ELF-1 (cell line): ENCODE measurements at places on chromosomes 4 and X.
A peak's percentile ranks its signal among the peaks of the same experiment; 100 is the strongest.

- peak; percentile 60 for DNase-seq
These were observed 177.0 kb downstream of the CAMK2D start for GRCh38 chr4:113584407-113585150.

GRCh38 chr4:75995727-75996126, 5.0 kb upstream of the SDAD1 start:
- DNase-seq = peak; percentile 65

GRCh38 chr4:56653461-56654237, 27.4 kb downstream of the HOPX start:
- DNase-seq = no peak

DNA sequence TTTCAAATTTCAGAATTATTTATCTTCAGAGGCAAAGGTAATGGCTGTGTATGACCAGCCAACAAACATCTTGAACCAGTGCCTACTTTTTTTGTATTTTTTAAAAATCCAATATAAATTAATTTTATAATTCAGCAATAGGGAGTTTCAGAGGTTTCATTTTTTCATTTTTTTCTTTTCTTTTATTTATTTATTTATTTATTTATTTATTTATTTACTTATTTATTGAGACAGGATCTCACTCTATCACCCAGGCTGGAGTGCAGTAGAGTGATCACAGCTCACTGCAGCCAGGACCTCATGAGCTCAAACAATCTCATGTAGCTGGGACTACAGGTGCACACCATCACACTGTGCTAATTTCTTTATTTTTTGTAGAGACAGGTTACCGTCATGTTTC, 250.5 kb downstream of the TMEM47 start:
- no peak for DNase-seq

GRCh38 chr4:139725236-139725635, 59.6 kb downstream of the MGST2 start:
- no peak for DNase-seq

DNA sequence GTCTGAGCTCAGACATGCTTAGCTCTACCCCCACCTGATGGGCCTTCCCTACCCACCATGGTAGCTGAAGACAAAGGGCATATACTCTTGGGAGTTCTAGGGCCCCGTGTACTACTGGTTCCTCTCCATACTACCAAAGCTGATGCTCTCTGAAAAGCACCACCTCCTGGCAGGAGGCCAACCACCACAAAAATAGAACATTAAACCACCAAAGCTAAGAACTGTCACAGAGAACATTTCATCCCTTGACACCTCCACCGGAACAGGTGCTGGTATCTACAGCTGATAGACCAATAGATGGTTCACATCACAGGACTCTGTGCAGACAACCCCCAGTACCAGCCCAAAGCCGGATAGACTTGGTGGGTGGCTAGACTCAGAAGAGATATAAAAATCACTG, 13.4 kb downstream of the EDA2R start:
- no peak for DNase-seq

GRCh38 chr4:176762661-176763308, 29.9 kb downstream of the VEGFC start:
- no peak for DNase-seq

DNA sequence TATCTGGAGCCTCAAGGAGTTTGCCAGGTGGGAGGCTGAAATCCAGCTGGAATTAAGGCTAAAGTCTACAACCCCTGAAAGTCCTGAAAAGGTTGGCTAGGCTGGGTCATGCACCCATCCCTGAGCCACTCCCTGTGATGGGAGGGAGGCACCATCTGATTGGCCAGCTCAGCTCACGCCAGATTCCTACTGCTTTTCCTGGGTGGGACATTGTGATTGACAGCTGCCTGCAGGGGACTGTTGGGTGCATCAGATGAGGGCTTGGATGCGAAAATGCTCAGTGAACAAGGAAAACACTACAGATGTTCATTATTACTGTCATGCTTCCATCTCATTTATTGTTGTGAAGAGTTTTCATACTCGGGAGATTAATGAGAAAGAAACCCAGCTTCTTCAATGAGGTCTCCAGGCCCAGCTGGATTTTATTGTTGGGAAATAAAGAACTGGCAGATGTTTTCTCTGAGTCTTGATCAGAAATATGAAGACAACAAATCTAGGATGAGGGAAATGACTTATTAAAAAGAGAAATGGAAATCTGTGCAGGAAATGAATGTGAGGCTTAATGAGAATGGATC, 185.9 kb downstream of the STK32B start:
- no peak for DNase-seq

- no peak for DNase-seq
These were observed 98.9 kb upstream of the BLTP1 start for GRCh38 chr4:122053186-122053585.

DNA sequence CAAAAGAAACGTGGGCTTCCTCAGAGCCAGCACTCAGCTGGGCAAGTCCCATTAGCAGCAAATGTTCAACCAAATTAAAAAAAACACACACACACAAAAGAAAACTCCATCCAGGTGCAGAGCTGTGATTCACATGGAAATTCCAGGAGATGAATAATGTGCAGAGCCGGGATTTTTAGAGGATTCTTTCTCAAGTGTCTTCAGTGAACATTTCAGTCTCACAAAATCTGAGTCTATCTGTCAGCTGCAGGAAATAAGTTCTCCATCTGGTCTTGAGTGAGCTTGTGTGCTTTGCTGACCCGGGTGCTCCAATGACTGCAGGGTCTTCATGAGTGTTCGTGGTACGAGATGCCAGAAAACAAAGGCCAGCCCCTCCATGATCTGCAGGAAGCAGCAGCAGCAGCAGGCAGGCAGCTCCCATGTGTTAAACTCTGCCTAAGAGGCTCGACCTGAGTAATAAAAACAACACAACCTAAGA, 44.3 kb downstream of the RASGEF1B start:
- DNase-seq = no peak

DNA sequence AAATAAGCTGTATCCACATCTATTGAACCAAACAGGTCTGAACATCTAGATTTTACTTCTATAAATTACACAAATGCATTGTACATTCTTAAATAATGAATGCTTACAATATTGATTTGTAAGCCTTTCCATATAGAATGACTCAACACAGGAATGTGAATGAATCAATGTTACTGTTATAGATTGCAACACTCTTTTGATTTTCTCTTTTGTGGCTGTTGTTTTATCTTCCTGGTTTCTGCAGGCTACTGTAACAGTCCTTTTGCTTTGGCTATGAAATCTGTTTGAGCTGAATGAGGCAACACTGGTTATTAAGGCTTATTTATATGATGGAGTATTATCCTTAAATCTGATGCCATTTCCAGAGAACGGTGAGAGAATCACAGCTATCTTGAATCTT, 49.5 kb downstream of the GPR50 start:
- DNase-seq = no peak
